Motor neuron (in vitro differentiated cells): ENCODE measurements at places on chromosomes 2 and 18.
A peak's percentile ranks its signal among the peaks of the same experiment; 100 is the strongest.

DNA sequence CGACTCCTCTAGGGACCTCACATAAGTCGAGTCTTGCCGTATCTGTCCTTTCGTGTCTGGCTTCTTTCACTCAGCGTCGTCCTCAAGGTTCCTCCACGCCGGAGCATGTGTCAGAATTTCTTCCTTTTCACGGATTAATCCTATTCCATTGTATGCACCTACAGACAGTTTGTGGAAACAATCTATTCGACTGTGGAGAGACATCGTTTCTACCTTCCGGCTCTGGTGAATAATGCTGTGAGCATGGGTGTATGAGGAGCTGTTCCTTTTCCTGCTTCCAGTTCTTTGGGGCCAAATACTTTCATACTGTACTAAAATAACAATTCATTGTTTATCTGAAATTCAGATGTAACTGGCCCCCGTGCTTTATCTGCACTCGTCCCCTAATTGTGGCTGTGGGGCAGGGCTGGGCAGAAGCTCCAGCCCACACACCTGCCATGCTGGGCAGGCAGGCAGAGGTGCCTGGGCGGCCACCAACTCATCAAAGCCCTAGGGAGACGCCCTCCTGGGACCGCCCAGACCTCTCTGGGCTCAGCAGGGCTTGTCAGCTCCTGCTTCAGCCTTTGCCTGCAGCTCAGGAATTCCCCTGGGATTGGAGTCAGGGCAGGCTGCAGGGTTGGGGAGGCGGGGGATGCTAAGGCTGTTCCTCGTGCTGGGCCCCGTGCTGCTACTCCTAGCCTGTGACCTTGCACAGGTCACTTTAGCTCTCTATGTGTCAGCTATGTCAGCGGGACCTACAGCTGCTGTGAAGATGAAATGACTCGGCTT lies 14.5 kb downstream of the GPC1 start:
- no peak for ATAC-seq

- no peak for ATAC-seq
Measured at GRCh38 chr2:134282629-134283400, 28.9 kb downstream of the MGAT5 start.

- no peak for ATAC-seq
Measured at GRCh38 chr18:26459884-26460283, 88.5 kb downstream of the KCTD1 start.

DNA sequence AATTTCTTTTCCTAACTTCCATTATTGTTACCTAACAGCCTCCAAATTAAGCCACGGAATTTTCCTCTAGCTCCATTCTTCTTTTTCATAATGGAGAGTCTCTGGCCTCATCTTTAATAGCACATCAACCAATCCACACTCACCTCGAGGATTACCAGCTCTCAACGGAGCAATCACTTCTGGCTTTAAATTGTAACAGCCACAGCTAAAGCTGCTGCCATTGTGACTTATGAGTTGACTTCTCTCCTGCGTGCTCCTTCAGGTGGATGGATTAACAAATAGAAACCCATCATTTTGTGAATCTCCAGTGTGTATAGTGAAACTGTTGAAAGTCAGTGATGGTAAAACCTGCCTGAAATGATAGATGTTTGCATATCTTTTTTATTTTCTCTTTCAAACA lies 24.9 kb upstream of the SLC5A7 start:
- peak; percentile 49 for ATAC-seq

GRCh38 chr2:239949537-239949936 lies 75.6 kb downstream of the NDUFA10 start:
- no peak for ATAC-seq

DNA sequence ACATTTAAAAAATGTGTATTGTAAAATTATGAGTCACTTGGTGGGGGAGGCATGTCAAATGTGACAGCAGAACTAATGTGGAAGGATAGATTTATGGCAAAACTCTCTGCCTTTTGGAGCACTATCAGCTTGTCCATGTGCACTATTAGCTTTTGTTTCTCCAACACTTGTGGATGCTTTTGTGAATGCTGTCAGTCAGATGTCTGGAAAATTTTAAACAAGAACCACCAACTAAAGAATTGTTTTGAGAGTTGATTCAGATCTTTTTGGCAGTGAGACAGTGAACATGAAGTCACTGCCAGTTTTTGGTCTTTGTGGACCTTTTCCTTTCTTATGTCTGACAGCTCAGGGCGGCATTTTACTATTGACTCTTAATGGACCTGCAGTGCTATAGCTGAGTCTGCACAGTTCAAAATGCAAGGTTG lies 72.4 kb downstream of the KIAA1328 start:
- no peak for ATAC-seq

DNA sequence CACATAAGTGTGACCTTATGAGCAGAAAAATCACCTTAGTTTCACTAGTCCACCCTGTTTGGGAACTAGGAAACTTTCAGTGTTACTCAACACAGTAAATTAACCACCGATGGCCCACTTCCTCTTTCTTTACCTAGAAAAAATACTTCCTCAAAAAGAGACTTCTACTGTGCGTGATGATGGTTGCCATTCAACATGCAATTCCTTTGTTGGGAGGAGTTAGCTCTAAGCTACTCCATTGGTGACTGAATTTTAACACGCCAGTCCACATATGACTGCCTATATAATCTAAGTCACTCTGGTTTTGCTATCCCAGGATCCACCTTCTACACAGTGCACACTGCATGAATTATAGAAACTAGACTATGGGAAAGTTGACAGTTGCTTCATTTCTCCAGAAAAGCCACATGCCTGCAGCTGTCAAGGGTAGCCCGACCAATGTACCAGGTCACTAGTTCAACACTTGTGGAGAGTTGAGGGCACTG lies 47.8 kb upstream of the REG3G start:
- ATAC-seq, result no peak

GRCh38 chr18:48782381-48782861 lies 168.3 kb downstream of the SMAD7 start:
- ATAC-seq, result no peak
